Hematopoietic multipotent progenitor cell treated with erythropoietin and hydrocortisone succinate and interleukin-3 and kit ligand, for 15 days (in vitro differentiated cells): ENCODE measurements at places on chromosomes 12 and 14.

DNA sequence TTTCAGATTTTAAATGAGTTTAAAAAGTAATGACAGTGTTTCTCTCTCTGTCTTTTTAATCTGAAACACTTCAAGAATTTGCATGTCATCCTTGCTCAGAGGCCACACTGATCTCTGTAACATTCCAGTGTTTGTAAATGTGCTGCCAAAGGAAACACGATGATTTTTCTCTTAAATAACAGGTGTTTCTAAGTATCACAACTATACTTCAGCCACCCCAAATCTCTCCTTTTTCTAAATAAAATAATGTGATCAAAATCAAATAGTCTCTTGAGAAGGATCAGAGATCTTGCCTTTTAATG is 3.3 kb upstream of the GALC start:
- no peak for DNase-seq

- DNase-seq = no peak
These were observed 780.9 kb downstream of the RPS29 start for GRCh38 chr14:48805315-48805714.

GRCh38 chr12:32533971-32534590 is 134.7 kb downstream of the FGD4 start:
- DNase-seq = no peak

DNA sequence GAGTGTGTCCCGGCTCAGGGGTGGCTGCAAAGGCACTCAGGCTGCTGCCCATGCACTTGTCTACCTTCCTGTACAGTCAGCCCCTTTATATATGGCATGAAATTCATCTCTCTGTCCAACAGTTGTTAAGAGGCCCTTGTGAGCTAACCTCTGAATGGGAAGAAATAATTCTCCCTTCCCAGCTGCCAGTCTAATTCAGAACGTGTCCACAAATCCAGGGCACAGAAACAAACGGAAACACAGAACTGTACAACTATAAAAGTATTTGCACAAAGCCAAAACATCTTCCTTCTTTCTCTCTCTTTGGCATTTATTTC is 849 bp downstream of the KRT5 start:
- no peak for DNase-seq

DNA sequence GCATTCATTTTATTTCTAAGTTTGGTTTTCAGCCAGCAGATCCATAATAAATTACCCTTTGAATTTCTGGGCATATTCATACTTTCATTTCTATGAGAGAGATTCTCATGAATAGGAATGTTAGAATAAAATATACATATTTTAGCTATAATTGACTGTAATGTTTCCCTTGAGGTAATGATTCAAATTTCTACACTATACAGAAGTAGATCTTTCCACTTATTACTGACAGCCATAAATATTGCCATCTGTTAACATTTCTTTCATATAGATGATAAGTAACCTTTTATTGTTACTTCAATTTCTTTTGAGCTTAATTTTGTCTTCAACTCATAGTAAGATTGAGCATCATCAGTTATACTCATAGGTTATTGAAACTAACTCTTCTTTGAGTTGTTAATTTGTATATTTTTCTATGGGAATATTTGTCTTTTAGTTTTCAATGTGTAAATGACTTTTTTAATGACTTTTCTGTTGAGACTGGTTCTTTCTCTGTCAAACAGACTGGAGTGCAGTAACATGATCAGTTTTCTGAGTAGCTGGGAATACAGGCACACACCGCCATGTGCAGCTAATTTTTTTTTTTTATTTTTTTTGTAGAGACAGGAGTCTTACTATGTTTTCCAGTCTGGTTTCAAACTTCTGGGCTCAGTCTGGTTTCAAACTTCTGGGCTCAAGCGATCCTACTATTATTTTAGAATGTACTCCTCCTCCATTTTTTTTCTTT is 991.6 kb downstream of the SLC6A15 start:
- no peak for DNase-seq

DNA sequence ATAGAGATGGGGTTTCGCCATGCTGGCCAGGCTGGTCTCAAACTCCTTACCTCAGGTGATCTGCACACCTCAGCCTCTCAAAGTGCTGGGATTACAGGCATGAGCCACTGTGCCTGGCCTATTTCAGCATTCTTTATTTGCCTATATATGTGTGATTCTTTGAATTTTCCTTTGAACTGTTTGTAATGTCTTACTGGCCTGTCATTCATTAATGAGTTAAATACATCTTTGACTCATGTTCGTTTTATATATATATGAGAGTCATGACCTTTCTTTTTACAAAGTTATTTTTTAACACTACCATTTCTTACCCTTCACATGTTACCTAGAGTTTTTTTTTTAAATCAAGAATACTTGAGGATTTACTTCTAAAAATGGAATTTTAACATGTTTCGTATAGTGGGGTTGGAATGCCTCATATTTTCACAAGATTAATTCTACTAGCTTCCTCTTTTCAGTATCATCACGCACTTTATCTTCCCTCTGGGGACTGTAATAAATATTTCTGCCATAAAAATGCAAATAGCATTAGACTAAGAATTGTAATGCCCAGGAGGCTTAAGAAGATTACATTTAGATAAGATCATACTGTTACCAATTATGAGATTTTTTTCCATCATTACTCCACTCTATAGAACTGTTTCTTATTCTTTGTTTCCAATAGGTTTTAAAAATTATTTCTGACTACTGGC is 66.7 kb downstream of the NTN4 start:
- DNase-seq = no peak

DNA sequence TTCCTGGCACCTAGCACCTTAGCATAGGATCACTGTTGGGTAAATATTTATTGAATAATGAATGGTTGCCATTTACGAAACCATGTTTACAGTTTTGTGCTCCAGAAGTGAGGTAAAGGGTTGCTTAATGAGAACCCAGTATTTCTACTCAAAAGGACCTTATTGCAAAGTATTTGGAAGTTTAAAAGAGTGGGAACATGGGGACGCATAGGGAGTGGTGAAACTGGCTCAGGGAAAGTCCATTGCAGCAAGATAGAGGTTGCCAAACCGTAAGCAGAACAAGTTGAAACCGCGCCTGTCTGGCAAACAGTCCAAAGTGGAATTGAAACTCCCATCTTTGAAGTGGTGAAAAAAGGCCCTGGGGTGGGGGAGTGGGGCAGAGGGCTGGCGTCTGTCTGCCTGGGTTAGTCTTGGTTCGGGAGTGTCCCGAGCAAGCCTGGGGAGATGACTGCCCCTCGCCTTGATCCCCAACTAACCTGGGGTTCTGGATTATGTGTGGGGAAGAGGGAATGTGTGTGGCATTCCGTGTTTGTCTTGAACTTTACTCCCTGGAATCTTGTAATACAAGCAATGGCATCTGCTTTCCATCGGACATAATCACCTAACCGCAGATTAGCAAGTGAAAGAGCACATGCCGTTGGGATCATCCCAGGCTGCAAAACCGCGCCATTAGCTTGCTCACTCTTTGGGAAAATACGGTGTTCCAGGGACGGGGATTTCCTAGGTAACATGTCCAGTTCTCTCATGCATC is 7.2 kb downstream of the ALDH2 start:
- no peak for DNase-seq

DNA sequence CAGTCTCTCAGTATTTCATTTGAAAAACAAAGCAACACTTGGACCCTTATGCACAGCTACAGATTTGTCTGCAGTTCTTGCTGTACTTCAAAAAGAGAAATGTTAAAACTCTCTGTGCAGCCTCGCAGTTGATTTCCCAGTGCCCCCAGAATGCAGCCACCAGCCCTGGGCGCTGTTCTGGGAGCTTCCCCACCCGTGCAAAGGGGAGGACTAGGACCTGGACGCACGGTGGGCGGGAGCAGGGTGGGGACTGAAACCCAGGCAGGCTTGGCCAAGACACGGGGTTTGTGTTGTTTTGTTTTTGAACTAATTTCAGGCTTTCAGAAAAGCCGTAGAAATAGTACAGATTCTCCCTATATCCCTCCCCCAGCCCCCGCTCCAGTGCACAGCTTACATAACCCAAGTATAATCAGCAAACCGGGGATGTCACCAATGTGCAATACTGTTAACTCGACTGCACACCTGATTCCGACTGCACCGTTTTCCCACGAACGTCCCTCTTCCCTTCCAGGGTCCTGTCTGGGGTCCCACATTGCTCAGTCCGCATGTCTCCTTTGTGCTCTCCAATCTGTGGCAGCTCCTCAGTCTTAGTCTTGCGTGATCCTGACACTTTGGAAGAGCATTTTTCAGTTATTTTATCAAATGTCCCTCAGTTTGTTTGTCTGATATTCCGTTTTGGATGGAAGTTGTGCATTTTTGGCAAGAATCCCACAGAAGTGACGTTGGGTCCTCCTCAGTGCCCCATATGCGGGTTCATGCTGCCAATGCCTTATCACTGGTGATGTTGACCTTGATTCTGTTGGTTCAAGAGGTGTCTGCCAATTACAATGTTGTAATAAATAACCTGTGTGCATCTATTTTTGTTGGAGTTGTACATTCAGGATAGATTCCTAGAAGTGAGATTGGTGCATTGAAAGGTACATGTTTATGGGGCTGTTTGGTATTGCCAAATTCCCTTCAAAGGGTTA is 95.9 kb downstream of the SETD3 start:
- DNase-seq = no peak

DNA sequence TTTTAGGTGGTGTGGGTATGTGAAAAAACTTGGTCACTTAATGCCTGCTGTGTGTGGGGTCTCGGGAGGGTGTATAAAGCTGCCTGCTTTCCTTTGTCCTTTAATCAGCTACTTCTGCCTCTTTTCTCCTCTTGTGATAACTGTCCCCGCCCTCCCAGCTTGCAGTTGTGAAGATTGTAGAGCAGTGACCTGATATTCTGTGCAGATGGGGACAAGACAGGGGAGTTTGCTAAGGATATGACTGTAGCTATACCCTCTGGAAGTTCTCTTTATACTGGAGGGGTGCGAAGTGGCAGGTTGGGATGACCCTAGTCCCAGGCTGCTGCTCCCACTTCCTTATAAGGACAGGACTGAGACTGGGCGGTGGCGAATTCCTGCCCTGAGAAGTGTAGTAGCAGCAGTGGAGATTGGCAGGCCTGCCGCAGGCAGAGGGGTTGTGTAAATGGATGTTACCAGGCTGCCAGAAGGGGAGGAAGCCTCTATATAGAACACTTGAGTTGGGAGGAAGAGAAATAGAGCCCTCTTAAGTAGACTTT is 835 bp downstream of the MYL6 start:
- DNase-seq = peak; percentile 59

- DNase-seq = no peak
These were observed 250.2 kb downstream of the CACNA1C start for GRCh38 chr12:2302711-2303580.

- DNase-seq = no peak
These were observed 6.7 kb upstream of the CACNA2D4 start for GRCh38 chr12:1924996-1925683.

DNA sequence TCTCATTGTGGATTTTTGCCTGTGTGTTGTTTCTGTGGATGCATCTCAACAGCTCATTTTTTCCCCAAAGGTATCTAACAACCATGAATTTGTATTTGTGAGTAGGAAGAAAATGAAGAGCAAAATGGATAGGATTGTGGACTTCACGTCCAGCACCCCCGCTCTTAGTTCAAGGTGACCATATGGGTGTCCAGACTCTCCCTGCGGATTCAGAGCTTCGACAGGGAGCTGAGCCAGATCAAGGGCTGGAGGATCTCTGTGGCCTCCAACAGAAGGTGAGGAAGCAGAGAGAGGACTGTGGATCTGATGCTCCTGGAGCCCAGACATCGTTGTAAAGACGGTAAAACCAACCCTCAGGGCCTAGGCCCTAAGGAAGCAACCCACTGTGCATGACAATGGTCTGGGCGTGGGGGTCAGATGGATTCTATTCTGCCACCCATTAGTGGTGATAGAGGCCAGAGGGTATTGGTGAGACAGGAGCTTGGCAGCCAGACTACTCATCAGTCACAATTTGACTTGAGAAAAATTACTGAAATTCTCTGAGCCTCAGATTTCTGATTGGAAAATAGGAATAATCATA is 659.7 kb upstream of the TMEM132C start:
- DNase-seq = no peak

DNA sequence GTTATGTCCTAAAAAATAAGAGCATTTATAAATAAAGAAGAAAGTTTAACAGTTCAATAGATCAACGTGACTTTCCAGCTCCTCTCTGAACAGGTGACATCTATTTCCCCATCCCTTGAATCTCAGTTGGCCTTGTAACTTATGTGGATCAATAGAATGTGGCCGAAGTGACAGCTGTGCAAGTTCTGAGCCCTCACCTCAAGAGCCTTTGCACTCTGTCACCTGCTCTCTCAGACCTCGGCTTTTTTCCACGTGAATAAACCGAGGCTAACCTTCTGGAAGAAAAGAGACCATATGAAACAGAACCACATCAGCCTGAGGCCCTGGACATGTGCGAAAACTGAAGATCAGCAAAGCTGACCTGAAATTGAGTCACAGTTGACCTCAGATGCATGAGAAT is 253.0 kb downstream of the DAD1 start:
- no peak for DNase-seq

- DNase-seq = no peak
These were observed 28.4 kb upstream of the TDRD9 start for GRCh38 chr14:103899833-103900232.

- DNase-seq = no peak
These were observed 50.5 kb upstream of the PWP1 start for GRCh38 chr12:107635139-107635538.

DNA sequence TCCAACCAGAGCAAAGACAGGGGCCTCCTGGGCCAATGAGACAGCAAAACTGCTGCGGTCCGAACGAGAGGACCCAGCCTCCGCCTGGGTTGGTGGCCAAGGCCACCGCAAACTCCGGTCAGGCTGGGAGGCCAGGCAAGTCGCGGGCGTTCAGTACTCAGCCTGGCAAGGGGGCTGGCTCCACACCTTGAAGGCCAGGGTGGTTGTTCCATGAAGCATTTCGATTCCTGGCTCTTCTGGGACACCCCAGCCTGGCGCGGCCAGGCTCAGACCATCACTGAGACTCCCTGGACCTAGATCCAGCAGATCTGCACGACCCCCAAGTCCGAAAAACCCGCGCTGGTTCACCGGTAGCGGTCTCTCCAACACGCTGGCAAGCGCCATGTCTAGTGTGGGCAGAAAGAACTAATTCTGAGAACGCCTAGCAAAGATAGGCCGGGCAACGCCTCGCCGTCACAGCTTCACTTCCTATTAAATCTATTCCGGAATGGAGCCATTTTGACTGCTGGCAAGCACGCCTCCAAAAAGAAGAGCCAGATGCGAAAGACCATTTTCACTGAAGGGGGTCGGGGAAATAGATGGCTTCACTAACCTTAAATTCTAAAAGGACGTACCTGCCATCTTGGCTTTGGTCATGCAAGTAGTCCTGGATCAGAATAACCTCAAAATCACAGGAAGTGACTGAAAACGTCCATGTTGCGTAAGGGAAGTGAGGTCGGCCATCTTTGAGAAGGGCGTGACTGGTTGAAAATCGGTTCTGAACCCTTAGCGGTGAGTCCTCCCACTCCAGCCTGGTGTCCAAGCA is at the start of gene PSMB5:
PSMB5 (minus strand) TSS at position 403 of the 805 bp plus-strand sequence; CDS start at position 384, 19 bp downstream.
- DNase-seq = peak; percentile 96

GRCh38 chr12:130203151-130203550 is 40.9 kb downstream of the FZD10 start:
- DNase-seq = no peak
